ENCODE measurements at places on chromosomes 4 and X.

DNA sequence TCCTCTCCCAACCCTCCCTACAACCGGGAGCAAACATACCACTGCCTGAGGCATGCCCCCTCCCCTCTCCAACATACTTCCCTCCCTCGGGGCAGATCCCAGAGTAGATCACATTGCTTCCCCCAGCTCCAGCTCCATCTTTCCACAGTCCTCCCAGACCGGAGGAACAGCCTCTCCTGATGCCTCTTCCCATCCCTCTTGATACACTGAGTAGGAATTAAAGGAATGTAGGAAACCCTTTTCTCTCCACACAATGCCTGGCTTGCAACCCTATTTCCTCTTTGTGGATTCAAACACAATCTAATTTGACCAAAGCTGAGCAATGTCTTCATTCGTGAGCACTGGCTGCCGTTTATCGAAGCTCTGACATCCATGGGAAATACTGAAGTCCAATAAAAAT is 339.8 kb downstream of the BCOR start:
- no peak for DNase-seq

- DNase-seq, result no peak
Measured at GRCh38 chr4:180380733-180381132, 1862.5 kb upstream of the TENM3 start.

DNA sequence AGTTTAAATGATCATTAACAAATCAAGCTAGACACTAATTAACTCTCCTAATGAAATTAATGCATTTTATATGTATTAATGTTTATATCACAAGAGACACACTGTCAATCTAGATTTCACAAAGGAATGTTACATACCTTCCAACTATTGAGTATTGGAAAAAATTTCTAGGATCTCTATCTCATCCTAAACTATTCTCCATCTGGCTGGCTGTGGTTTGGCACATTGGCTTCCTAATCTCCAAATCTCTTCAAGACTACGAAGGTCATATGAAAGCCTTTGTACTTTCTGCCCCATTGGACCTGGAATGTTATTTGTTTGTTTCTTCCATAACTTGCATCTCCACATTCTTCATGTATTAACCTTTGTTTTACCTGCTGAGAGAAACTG is 1160.0 kb downstream of the ADGRL3 start:
- DNase-seq, result no peak

DNA sequence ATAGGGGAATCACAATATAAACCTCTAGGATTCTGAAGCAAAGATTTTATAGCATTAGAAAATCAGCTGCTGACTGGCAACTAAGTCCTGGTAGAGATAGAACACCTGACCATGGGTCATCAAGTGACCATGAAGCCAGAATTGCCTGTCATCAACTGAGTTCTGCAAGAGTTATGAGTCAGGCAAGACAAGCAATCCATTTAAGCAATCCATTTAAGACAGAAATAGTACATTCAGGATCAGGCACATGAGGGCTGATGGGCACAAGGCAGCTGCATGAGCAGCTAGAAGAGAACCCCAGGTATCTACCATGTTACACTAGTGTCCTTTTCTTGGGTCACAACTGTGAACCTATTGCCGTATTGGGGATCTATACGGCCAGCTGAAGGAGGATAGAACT is 98.9 kb downstream of the SPRY1 start:
- DNase-seq, result no peak

GRCh38 chr4:152187693-152188092 is 348.2 kb downstream of the FBXW7 start:
- no peak for DNase-seq

DNA sequence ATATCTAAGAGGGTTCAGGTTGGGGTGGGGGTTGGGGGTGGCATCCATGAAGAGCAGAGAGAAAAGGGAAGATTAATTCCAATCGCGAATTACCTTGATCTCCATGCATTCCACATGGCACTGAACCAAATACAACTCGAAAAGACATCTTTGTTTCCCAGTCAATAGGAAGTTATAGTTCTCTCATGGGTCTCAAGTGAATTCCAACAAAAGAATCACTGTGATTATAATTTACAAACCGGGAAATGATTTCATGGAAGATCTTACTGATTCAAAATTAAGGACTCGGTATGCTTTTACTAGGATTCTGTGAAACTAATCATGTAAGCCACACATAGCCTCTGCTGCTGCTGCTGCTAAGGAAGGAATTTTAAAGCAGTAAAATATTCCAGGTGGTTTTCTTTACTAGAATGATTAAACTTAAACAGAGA is 26.6 kb upstream of the AMELX start:
- DNase-seq, result no peak

Data from stimulated activated CD4-positive, alpha-beta T cell treated with anti-CD3 and anti-CD28 coated beads, Interleukin-1b, Interleukin-23, amount 100 ng/mL, for 1 hour (primary cell).